NCI-H69 (cell line): ENCODE measurements at places on chromosomes 16 and 17.

- no peak for DNase-seq
Observed at GRCh38 chr16:25366078-25366477, 108.4 kb upstream of the ZKSCAN2 start.

DNA sequence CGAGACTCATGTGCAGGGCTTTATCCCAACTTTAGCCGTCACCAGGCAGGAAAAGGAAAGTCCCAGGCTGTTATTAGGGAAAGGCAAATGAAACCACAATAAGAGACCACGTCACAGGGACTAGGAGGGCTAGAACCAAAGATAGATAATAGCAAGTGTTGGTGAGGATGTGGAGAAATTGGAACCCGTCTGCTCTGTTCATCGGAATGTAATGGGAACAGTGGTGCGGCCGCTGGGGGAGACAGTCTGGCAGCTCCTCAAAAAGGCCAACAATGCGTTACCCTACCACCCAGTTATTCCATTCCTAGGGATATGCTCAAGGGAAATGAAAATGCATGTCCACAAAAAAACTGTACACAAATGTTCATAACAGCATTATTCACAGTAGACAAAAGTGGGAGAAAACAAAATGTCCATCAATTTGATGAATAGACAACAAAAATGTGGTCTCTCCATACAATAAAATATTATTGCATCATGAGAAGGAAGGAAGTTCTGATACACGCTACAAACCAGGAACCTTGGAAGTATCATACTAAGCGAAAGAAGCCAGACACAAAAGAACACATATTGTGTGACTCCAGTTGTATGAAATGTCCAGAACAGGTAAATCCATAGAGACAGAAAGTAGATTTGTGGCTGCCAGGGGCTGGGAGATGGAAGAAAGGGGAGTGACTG lies 19.5 kb upstream of the USP10 start:
- no peak for DNase-seq

DNA sequence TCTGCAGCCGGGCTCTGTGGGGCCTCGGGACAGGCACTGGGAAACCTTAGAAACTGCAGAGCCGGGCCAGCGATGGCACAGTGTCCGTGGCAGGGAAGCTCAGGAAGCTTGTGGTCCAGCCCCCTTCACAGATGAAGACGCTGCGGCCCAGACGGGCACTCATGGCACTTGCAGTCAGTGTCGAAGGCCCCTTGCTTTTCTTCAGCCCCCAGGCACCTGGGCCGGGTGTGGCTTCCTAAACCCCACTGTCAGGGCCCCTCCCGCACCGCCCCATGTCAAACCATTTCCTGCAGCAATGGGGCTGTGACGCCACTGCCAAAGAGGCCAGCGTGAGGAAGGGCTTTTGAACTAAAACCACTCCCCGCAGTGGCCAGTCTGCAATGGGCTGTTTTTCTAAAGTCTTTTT lies 164.0 kb downstream of the LAT start:
- no peak for DNase-seq

DNA sequence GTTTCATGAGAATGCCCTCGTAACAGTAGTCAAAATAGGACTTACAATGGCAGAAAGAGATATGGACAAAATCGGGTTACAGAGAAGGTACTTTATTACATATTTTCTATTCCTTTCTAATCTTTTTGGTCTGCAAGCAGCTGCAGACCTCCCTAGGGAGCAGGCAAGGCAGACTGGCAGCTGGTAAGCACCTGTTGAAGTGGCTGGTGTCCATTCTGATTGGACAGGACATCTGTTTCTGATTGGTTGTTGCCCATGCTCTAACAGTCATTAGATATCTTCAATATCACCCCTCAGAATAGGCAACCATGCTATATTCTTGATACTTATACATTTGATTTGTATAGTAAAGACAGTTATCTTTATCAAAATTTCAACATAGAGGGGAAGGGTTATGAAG lies 606.3 kb downstream of the KCNJ2 start:
- peak; percentile 61 for DNase-seq

DNA sequence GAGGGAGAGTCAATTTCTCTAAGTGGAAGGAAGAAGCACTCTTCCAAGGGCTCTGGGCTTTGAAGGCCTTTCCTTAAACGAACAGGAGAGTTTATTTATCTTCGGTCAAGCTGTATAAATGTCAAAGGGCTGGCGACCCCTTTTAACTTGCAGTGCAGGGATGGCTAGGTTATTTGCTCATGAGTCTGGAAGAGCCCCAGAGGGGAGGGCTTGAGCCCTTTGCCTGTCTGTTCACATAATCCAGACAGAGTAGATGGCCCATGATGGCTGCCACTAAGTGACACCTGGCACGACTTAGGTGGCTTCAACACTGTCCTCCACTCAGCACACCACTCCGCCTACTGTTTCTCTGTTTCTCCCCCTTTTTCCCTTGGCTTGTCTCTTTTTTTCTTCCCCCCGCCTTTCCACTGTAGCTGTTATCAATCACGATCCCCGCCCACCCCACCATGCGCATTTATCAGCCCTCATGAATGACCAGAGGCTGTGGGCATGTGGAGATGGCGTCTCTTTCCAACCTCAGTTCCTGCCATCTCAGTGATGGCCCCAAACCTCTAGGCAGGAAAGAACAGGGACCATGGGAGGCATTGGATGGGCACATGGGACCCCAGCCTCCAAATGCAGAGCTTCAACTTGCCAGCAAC lies 408.7 kb upstream of the TNRC6C start:
- DNase-seq = no peak

GRCh38 chr16:84485255-84486010 lies 19.0 kb downstream of the MEAK7 start:
- DNase-seq = no peak

DNA sequence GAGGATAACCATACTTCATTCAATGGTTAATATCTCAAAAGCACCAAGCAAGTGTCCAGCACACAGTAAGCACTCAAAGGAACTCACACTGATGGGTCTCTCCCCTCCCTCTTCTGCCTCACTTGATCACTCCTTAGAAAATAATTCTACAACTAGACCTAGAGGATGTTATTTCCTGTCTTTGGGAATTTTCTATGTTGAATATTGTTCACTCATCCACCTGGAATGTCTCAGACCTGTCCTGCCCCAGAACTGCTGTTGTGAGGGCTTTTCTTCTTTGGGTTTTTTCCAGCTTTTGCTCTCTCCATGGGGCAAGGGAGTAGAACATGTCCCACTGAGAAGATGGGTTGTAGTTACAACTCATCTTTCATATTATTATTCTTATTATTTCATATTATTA lies 25.3 kb downstream of the NXPH3 start:
- DNase-seq = no peak

DNA sequence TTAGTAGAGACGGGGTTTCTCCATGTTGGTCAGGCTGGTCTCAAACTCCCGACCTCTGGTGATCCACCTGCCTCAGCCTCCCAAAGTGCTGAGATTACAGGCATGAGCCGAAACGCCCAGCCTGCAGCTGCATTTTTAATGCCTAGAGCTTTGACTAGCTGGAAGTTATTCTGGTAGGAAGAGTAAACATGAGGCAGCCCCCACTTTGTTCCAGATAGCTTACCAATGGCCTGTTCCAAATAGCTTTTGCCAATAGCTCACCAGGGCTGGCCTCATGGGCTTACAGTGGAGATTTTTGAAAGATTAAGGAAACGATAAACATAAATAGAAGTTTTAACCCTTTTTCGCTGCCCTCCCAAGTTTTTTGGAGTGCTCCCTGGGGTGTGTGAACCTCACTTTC lies 9.8 kb downstream of the TRPV2 start:
- no peak for DNase-seq

- peak; percentile 20 for DNase-seq
Observed at GRCh38 chr16:71357681-71358080, 842 bp upstream of the CALB2 start.
